EH (cell line): ENCODE measurements at places on chromosomes 16 and 17.

DNA sequence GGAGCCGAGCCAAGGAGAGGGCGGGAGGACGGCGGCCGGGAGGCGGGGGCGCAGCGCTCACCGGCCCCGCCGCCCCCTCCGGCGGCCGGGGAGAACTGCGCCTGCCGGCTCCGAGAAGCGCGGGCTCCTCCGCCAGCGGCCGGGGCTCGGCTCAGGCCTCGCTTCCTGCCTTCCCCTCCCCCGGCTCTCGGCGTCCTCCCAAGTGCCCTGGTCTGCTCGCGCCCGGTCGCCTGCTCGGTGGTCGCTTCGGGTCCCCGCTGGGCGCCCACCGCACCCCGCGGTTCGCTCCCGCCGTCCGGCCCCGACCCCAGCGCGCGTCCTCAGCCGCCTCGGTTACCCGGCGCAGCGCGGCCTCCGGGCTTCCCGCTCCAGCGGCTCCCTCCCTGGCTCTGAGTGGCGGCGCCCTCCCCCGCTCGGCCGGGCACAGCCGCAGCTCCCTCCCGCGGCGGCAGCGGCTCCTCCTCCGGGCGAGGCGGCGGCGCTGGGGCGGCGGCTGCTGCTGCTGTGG, 313 bp downstream of the UBTF start:
- DNase-seq, result peak; percentile 72

GRCh38 chr17:39755554-39756379, 18.0 kb downstream of the GRB7 start:
- DNase-seq, result no peak

GRCh38 chr16:50531359-50531758, 16.8 kb upstream of the NKD1 start:
- no peak for DNase-seq

DNA sequence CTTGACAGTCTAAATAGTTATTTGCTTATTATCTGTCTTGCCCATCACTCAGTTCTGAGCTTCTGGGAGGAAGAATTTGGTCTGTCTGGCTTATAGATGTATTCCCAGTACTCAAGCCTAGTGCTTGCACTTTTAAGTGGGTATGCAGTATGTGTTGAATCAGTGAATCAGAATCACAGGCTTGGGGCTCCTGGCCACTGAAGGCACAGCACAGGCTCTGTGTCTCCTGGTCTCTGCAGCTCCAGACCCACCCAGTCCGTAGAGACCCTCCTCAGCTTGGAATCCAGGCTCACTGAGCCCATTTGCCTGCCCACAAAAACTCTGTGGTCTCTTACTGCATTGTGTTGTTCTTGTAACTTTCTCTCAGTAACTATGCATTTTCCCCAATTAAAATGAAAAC, 19.3 kb upstream of the CFAP20 start:
- DNase-seq, result no peak

DNA sequence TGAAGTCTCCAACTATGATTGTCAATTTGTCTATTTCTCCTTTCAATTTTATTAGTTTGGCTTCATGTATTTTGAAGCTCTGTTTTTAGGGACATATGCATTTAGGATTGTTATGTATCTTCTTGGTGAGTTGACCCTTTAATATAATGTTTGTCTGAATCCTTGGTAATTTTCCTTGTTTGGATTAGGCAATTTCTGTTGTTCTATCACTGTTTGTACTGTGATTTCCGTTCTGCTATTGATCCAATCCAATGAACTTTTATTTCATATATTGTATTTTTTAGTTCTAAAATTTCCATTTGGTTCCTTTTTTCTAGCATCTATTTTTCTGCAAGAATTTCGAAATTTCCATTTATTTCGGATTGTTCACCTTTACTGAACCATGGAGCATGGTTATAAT, 31.0 kb downstream of the RAB11FIP4 start:
- DNase-seq, result no peak

- no peak for DNase-seq
Measured at GRCh38 chr16:78780808-78781207, 681.4 kb downstream of the WWOX start.

DNA sequence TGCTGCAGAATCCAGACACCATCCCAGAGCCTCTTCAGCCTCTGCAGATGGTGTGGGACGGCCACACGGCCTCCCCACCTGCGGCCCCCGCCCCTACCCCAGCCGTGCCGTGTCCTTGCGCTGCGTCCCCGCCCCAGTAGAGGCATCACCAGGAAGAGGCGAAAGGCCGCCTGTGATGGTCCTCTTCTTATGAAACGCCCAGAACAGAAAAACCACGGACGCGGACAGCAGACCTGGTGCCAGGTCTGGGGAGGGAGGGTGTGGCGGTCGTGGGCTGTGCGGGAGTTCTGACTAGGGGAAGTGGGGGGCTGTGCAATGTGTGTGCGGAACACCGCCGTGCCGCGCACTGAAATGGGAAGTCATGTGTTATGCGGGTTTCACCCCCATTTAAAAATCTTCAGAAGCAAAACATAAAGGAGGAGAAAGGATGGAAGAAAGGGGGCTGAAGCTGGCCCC, 25.5 kb downstream of the ACSF3 start:
- DNase-seq, result no peak

GRCh38 chr17:12545877-12546513, 119.7 kb upstream of the MYOCD start:
- DNase-seq, result peak; percentile 74

GRCh38 chr16:81765111-81765919, 13.8 kb upstream of the PLCG2 start:
- no peak for DNase-seq

DNA sequence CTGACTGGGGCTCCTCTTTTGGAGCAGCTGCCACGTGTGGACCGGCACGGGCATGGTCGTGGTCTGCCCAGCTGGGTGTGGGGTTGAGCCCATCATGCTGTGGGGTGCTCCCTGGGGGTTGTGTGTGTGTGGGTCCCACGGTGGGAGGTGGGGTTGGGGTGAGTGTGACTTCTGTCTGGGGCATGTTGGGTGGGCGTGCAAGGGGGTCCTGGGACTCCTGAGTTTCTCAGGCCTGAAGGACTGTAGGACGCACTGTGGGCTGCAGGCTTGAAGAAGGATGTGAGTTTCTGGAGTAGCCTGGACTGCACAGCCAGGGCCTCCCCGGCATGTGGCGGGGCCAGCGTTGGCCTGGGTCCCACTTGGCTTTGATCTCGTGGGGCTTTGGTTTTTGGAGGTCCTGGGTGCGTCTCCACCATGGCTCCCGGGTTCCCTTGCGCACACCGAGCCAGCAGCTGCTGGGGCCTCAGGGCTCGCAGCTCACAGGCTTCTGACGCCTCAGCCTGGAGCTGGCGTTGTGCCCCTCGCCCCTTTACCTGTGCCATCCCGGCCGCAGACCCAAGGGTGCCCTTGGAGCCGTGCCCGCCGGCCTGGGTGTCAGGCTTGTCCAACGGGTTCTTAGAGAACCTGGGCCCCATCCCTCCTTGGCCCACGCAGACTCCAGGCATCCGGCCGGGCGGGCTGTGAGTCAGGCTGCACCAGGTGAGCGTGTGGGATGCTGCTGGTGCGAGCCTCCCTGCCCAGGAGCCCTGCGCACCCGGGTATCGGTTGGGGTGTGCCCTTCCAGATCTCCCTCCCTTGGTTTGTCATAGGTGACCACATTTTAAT, 34.4 kb upstream of the ZNF750 start:
- DNase-seq, result no peak

DNA sequence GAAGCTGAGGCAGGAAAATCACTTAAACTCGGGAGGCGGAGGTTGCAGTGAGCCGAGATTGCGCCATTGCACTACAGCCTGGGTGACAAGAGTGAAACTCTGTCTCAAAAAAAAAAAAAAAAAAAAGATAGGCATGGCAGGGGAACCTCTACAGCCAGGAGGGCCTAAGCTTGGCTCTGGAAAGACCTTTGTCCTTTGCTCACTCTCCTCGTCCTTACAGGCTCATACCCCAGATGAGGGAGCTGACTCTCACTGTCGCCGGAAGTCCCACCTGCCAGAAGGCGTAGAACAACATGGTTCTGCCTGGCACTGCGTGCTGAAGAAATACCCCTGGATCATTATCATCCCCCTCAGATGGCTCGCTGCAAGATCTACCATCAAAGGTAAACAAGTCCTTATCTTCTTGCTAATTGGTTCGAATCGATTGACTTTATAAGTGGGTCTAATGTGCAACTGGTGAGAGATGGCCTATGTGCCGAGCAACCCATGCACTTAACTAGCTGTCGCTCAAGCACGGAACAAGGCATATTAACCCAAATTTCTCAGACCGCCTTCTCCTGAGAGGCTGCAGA, 29.7 kb downstream of the RTN4RL1 start:
- no peak for DNase-seq

GRCh38 chr17:74267987-74268499, 6.0 kb upstream of the DNAI2 start:
- no peak for DNase-seq

DNA sequence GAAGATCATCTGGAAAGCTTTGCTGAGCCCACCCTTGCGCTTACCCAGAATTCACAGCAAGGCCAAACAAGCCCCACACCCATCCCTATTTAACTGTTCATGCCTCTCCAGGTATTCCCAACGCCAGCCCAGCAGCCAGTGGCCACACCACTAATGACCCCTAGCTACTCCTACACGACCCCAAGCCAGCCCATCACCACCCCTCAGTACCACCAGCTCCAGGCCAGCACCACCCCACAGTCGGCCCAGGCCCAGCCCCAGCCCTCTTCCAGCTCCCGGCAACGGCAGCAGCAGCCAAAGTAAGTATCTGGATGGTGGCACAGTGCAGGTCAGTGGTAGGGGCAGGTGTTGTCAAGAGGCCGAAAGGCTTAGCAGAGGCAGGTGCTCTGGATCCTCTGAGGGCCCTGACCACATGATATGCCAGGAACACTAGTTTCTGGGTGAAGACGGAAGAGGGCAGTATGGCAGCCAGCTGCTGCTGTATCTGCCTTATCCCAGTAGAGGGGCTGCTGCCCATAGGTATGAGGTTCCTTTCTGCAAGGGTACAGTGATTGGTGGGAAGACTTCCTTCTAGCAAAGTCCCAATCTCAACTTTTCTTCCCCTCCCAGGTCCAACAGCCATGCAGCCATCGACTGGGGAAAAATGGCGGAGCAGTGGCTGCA, 10.7 kb downstream of the PROCA1 start:
- DNase-seq, result no peak

DNA sequence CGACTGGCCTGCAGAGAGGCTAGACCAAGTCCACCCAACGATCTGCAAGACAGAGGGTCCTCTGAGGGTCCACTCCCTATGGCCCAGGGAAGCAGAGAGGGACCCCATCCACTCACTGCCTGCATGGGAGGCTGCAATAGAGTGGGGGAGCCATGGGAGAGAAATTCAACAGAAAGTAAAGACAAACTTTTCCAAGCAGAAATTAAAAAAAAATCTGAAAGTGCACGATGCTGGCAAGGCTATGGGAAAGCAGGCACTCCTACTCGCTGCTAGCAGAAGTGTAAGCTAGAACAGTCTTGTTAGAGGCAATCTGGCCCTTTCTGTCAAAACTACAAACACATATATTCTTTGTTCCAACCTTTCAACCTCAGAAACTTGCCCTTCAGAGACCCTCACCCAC, 85.4 kb downstream of the GAS7 start:
- no peak for DNase-seq

- DNase-seq, result no peak
Measured at GRCh38 chr17:56979091-56979480, 1.2 kb downstream of the SCPEP1 start.

GRCh38 chr17:74385201-74385600, 17.9 kb downstream of the GPR142 start:
- DNase-seq, result no peak

- no peak for DNase-seq
Measured at GRCh38 chr17:5711344-5711743, 127.0 kb upstream of the NLRP1 start.

DNA sequence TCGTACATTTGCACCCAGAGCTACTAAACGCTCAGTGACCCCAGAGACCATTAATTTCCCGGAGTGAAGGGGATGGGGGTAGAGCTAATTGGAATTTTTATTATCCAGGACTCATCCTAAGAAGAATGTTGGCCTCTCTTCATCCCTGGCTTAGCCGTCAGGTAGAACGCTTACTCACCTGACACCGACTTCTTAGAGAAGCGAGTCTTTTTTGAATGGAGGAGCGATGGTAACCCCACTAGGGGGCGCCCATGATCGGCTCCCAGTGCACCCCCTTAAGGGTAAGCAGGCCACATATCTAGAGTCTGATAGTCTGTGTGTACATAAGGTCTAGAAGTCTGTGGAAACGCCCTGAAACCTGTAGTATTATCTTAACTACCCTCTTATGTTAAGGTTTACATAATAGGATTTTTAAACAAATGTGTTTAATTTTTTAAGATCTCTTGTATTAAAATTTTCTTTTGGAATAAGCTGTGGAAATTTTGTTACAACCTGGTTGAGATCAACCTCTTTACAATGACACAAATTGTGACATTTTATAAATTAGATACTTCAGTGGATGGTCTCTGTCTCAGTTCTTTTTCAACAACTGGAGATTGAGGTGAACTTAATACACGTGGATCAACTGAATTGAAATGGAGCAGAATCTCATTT, 229.8 kb downstream of the CPPED1 start:
- peak; percentile 56 for DNase-seq

GRCh38 chr16:15526731-15527130, 92.3 kb downstream of the BMERB1 start:
- no peak for DNase-seq

- DNase-seq, result no peak
Measured at GRCh38 chr17:11404431-11405276, 163.6 kb downstream of the SHISA6 start.

- no peak for DNase-seq
Measured at GRCh38 chr17:10931133-10931532, 93.2 kb upstream of the PIRT start.

DNA sequence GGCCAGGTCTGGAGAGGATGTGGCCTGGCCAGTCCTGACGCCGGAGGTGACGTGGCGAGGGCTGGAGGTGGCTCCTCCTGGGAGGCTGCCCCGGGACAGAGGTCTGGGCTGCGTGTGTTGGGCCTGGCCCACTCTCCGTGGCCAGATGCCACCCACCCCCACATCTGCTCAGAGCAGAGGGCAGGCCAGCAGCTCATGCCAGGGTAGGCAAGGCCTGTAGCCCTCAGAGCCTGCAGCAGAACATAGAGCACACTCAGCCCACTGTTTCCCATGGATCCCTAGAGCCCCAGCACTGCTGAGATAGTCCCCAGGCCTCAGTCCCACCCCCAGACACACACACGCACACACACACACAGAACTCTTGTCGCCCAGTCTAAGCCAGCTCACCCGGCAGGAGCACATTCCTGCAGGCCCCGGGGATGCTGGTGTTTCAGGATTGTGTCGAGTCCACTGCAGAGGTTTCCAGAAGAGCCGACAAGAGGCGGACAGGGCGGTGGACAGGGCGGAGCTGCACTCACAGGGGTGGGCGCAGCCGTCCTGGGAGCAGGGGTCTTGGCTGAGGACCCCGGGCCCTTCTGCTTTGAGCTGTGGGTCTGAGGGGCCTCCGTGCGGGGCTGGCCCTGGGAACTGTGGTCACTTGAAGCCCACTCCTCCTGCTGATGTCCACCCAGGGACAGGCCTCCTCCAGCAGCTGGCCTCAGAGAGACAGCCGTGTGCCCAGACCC, 33.4 kb downstream of the SOX8 start:
- DNase-seq, result no peak

DNA sequence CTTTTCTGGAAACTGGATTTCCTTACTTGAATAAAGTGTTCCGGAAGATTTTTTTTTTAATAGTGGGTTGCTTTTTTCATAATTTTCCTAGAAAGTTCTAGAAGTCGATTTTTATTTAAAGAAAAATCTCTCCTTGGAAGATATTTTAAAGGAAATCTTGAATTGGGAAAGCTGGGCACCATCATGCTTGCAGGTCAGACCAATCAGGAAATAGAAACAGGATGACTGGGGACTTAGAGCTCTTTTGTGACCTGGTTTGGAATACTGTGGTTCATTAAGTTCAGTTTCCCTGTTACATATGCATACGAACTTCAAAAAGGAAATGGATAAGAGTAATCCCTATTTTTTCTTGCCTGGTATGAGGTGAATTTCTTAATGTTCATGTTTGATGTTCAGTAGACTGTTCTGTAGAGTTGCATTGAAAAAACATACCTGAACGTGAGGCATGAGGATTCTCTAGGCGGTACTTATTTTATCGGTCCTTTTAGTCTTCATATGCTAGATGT, 1.2 kb downstream of the NFATC3 start:
- DNase-seq, result peak; percentile 63
